ENCODE measurements at places on chromosomes 2 and 18. TPM values are rescaled to one million over a fixed set of nuclear protein-coding genes. Genes with fewer than 3 reads are reported as not detected.
A peak's percentile ranks its signal among the peaks of the same experiment; 100 is the strongest.

GRCh38 chr2:113200736-113201490 is 27.1 kb downstream of the PSD4 start:
- peaks cover 25% of the 10 kb centered on the region for H3K4me1 ChIP-seq
- no peak overlapping the region for H3K4me3 ChIP-seq
- H3K27me3 ChIP-seq, result no peaks in the 10 kb centered on the region
- no peak for DNase-seq
- H3K27ac ChIP-seq, result peak overlapping the region; percentile 18

DNA sequence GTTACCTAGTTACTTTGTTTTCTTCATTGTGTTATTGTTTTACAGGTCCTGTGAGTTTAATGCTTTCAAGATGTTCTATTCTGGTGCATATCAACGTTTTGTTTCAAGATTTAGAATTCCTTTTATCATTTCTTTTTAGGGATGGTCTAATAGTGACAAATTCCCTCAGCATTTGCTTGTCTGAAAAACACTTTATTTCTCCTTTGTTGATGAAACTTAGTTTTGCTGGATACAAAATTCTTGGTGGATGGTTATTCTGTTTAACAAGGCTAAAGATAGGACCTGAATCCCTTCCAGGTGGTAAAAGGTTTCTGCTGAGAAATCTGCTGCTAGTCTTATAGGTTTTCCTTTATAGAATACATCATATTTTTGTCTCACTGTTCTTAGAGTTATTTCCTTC is 102.3 kb downstream of the RND3 start:
- H3K27me3 ChIP-seq, result no peaks in the 10 kb centered on the region
- no peaks in the 10 kb centered on the region for H3K36me3 ChIP-seq
- DNase-seq, result no peak
- H3K4me1 ChIP-seq, result no peaks in the 10 kb centered on the region

- peak overlapping the region; percentile 63 for H3K27ac ChIP-seq
- no peak for DNase-seq
- no peaks in the 10 kb centered on the region for H3K27me3 ChIP-seq
- H3K36me3 ChIP-seq, result no peaks in the 10 kb centered on the region
- H3K4me3 ChIP-seq, result no peak overlapping the region
Observed at GRCh38 chr2:68837861-68838341, 33.3 kb downstream of the BMP10 start.

GRCh38 chr2:100819370-100820272 is at the start of gene NPAS2:
TSS of gene NPAS2 (plus strand) at chr2:100820139. CDS start at chr2:100904755, 84,616 bp downstream.
- H3K36me3 ChIP-seq, result no peaks in the 10 kb centered on the region
- peaks cover 5% of the 10 kb centered on the region for H3K4me1 ChIP-seq
- DNase-seq, result peak; percentile 16
- peaks cover 41% of the 10 kb centered on the region for H3K27me3 ChIP-seq
- H3K4me3 ChIP-seq, result peak within 1 kb of the TSS; percentile 61

DNA sequence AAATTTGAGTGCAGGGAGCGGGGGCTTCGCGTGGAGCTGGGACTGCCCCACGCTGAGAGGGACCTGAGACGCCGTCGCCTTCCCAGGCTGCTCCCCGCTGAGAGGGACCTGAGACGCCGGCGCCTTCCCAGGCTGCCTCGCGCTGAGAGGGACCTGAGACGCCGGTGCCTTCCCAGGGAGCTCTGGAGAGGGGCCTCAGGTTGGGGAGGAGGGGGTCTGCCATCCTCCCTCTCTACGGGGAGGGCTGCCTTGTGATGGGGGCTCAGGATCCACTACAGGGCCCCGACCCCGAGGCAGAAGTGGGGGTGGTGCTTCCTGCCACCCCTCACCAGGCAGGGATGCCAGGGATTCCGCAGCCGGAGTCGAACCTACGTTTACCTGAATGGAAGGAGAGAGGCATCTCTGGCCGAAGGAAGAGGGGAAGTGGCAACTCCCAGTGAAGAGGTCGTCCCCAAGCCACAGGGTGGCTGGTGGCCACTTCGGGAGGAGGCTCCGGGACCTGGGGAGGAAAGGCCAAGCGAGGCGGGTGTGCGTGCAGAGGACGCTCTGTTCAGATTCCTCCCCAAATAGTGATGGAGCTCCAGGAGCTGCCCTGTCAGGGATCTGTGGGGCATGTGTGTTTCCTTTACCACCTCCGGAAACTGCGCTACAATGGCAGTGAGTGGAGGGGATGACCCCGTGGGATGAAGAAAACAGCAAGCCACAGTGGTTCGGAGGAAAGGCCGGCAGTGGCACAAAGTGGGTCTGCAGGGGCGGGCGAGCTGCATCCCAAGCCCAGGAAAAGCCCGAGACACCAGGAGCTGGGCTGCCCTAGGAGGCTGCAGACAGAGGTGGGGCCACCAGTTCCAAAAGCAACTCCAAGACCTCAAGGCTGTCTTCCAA is 108.2 kb upstream of the CTDP1 start:
- no peak for DNase-seq
- peaks cover 3% of the 10 kb centered on the region for H3K36me3 ChIP-seq
- H3K27me3 ChIP-seq, result peaks cover 2% of the 10 kb centered on the region
- no peak overlapping the region for H3K27ac ChIP-seq

DNA sequence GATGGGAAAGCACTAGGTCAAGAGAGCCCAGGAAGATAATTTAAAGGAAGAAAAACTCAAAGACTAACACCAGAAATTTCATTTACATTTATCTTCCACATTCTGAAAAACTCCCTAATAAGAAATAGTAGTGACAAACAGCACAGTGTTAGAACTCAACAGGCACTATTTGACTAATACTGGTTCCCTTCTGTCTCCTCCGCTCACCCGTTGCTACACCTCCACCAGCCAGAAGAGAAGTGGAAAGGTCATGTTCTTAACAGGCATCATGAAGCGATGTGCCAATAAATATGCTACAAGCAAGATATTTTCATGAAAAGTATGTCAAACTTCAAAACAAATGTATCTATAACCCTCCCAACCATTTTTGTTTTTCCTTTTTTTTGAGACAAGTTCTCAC is 5.7 kb downstream of the ROCK1 start:
- peaks cover 29% of the 10 kb centered on the region for H3K4me1 ChIP-seq
- peak overlapping the region; percentile 10 for H3K4me3 ChIP-seq
- H3K27ac ChIP-seq, result no peak overlapping the region
- no peaks in the 10 kb centered on the region for H3K27me3 ChIP-seq
- H3K36me3 ChIP-seq, result peaks cover 7% of the 10 kb centered on the region
- no peak for DNase-seq

DNA sequence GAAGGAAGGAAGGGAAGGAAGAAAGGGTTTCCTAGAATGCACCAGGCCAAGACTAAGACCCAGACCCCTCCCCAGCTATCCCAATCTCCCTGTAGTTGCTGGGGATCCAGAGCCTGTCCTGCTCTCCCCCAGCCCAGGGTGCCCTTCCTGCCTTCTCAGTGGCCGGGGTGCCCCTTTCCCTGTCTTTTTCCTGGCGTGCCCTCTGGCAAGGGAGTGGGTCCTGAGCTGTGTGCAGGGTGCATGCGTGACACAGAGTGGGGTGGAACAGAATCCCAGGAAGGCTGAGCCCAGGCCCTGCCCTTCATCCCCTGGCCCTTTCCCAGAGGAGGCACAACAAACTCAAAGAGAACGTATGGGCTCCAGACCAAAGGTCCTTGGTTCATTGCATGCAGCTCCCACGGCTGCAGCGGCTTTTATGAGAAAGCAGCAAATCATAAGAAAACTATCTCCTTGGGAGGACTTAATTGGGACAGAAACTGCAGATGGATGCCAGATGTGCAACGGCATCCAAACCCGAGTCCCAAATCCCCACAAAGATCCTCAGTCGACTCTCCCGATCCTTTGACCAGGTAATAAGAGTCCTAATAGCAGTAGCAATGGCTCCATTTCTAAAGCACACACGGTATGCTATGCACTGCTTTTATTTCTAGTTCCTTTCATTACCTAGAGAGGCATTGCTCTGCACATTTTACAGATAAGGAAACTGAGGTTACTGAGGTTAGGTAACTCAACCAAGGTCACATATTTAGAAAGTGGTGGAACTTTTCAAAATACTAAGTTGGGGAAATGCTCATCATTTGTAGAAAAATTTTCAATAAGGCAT is 12.7 kb upstream of the ARID5A start:
- peak overlapping the region; percentile 31 for H3K4me3 ChIP-seq
- no peaks in the 10 kb centered on the region for H3K36me3 ChIP-seq
- no peak for DNase-seq
- H3K4me1 ChIP-seq, result peaks cover 72% of the 10 kb centered on the region

DNA sequence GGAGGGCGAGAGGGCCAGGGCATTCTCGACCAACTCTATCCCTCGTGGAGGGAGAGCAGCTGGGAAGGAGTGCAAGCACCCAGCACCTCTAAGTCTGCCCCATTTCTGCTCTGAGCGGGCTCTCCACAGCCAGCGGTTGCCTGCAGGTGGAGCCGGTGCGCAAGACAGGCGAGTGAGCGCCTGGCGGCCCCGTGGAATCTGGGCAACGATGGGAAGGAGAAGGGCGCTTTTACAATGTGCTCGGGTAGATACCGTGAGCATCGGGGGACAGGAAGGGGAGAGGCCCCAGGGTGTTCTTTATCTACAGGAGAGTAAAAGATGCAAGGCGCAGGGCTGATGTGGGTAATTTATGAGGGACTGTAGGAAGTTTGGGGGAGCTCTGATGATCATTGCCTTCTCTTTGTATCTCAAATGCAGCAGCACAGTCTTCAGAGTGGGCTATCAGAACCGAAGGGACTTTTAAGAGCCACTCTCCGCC is 867 bp upstream of the TTL start:
- H3K36me3 ChIP-seq, result peaks cover 12% of the 10 kb centered on the region
- no peaks in the 10 kb centered on the region for H3K27me3 ChIP-seq
- peak overlapping the region; percentile 77 for H3K27ac ChIP-seq
- peaks cover 28% of the 10 kb centered on the region for H3K4me1 ChIP-seq
- peak overlapping the region; percentile 81 for H3K4me3 ChIP-seq

- no peak overlapping the region for H3K4me3 ChIP-seq
- peaks cover 51% of the 10 kb centered on the region for H3K4me1 ChIP-seq
- no peak overlapping the region for H3K27ac ChIP-seq
- H3K27me3 ChIP-seq, result no peaks in the 10 kb centered on the region
- DNase-seq, result no peak
Observed at GRCh38 chr2:191169456-191170300, 18.9 kb upstream of the STAT4 start.

DNA sequence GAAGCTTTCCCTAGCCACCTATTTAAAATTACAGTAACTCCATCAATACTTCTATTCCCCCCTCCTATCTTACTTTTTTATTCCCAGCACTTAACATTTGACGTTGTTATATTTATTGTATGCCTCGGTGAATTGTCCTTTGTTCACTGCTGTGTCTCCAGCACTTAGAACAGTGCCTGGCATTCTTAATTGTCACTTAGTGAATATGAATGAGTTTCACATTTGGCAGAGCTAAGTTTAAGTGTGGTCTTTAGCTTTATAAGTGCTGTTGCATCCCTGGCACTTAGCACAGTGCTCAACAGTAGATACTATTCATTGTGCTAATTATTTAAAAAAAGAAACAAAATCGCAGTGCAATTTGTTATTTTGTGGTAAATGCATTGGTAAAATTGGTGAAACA is 1.7 kb downstream of the RMP24 start:
- peak overlapping the region; percentile 95 for H3K4me3 ChIP-seq
- H3K36me3 ChIP-seq, result peaks cover 43% of the 10 kb centered on the region
- DNase-seq, result no peak
- H3K27ac ChIP-seq, result peak overlapping the region; percentile 69
- H3K4me1 ChIP-seq, result peaks cover 41% of the 10 kb centered on the region

DNA sequence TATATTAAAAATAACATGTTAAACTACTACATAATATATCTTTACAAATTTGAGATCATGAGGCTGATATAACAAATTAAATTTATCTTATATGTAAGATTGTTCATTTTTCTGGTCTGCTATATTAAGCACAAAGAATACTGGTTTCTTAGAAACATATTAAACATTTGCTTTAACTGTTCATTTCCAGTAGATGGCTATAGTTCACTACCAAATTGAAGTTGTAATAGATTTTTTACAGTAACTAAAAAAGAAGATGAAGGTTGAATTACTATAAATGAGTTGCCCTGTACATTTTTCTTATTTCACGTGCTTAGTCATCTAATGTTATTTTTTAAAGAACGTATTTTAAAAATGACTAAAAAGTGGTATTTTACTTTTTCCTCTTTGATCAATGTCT is 57.0 kb downstream of the ZNF407 start:
- peaks cover 3% of the 10 kb centered on the region for H3K4me1 ChIP-seq
- no peak overlapping the region for H3K27ac ChIP-seq
- no peaks in the 10 kb centered on the region for H3K36me3 ChIP-seq
- no peak for DNase-seq
- H3K27me3 ChIP-seq, result no peaks in the 10 kb centered on the region

- H3K36me3 ChIP-seq, result no peaks in the 10 kb centered on the region
- H3K4me1 ChIP-seq, result peaks cover 4% of the 10 kb centered on the region
- no peak for DNase-seq
- H3K27ac ChIP-seq, result no peak overlapping the region
- no peak overlapping the region for H3K4me3 ChIP-seq
Observed at GRCh38 chr2:109404681-109405080, 209.1 kb downstream of the SEPTIN10 start.

GRCh38 chr2:177254433-177255226 is 9.9 kb downstream of the NFE2L2 start:
- no peak overlapping the region for H3K4me3 ChIP-seq
- DNase-seq, result peak; percentile 42
- H3K36me3 ChIP-seq, result peaks cover 38% of the 10 kb centered on the region
- peaks cover 91% of the 10 kb centered on the region for H3K4me1 ChIP-seq
- H3K27ac ChIP-seq, result peak overlapping the region; percentile 40

DNA sequence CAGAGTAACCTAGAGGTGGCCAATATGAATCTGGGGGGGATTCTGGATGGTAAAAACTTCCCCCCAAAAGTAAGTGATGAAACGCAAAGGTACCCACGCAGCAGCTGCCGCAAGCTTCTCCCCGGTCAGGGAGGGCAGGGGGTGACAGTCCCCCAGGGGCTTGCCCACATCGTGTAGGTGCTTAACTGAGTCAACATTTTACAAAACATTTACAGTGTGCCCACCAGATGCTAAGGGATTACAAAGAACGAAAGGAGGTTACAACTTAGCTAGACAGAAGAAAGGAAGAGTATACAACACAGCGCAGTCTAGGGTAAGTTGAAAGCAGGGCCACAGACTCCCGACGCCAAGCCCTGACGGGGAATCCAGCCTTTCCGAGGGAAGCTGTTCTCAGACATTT is 45.6 kb downstream of the LPIN2 start:
- peaks cover 92% of the 10 kb centered on the region for H3K4me1 ChIP-seq
- peak; percentile 53 for DNase-seq
- H3K4me3 ChIP-seq, result peak overlapping the region; percentile 79
- no peaks in the 10 kb centered on the region for H3K27me3 ChIP-seq

Gene AQP12A
- not detected for total RNA-seq

Gene INPP1
- total RNA-seq, result 15.8 TPM
